ENCODE measurements at places on chromosomes 12 and 14.

DNA sequence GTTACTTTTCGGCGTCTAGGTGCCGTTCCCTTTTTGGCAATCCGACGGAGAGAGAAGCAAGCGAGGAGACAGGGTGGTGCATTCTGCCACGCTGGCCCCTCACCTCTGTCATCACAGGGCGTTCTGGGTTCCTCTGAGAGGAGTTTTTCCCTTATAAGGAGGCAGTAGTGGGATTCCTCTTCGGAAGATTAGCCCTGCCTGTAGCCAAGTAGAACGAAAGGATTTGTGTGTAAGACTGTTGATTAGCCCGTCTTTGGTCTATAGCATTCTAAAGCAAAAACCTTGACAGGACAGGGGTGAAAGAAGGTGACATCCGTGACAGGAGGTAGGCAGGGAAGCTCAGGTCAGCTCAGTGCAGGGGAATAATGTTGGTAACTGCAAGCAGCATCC lies 9.1 kb upstream of the NEMF start:
- DNase-seq = no peak

DNA sequence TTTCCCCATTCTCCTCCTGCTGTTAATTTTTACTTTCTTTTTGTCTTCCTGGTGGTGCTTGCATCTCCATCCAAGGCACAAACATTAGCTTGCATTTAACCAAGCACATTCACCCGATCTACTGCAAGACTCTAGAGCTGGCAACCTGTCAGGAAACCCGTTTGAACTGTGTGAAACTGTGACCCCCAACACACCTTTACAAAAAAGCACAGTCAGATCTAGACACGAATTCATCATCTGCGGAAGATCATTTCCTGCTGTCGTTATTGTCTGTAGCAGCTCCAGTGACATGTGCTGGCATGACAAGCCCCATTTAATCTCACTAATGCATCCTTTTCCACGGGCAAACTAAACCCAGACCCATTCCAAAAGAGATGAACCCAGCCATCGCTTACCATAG lies 340.5 kb downstream of the VRK1 start:
- no peak for DNase-seq

- no peak for DNase-seq
These were observed 5.7 kb upstream of the CTDSP2 start for GRCh38 chr12:57852200-57852599.

GRCh38 chr12:111093428-111094142 lies 173.2 kb upstream of the MYL2 start:
- DNase-seq = no peak

GRCh38 chr12:30286345-30286926 lies 409.2 kb downstream of the IPO8 start:
- DNase-seq = no peak

GRCh38 chr12:105427883-105428282 lies 97.4 kb downstream of the C12orf75 start:
- DNase-seq = no peak

DNA sequence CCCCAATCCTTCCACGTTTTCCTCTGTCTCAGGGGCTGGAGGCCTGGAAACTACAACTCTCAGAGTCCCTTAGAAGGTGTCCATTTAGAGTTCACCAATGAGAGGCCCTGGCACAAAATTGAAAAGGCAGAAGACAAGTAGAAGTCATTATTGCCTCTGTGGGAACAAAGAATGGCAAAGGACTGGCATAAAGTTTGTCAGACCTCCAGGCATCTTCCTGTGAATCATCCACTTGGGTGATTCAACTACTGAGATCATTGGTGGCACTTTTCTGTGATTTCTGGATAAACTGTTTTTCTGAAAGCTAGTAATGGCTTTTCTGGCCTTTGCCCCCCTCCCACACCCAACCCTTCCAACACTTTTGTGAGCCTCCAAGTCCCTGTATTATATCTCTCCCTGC lies 42.6 kb upstream of the C12orf42 start:
- DNase-seq = no peak

- peak; percentile 14 for DNase-seq
These were observed 945.4 kb upstream of the FLRT2 start for GRCh38 chr14:84584511-84584910.

DNA sequence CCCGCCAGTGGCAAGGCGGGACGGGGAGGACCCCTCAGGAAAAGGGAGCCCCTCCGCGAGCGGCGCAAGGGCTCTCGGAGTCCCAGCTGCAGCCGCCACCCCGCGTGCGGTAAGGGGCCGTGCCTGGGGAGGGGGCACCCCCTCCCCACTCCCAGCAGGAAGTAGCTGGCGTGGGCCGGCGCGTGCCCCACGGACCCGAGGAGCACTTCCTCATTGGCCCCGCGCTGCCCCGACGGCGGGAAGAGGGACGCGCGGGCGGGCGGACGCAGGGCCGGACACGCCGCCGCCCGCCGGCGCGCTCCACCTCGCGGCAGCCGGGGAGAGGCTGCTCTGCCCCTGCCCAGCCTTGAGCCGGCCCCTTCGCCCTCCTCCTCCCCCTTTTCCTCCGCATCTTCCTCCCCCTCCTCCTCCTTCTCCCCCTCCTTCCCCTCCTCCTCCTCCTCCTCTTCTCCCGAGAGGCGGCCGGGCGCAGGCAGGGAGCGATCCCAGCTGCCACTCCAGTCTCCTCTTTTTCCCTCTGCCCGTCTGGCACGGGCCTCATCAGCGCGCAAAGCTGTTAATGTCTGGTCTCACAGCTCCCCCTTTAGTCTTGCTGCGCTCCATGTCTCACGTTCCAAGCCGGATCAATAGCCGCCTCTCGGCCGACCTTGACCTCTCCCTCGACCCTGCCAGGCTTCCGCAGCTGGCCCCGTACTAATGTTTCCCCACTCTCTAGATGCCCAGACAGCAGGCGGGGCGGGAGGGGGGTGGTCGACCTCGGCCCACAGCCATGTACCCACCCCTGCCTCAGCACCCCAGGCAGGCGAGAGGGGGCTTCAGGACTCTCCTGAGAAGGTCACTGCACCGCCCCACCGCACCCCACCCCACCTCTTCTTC lies 2.6 kb upstream of the BCL11B start:
- no peak for DNase-seq

DNA sequence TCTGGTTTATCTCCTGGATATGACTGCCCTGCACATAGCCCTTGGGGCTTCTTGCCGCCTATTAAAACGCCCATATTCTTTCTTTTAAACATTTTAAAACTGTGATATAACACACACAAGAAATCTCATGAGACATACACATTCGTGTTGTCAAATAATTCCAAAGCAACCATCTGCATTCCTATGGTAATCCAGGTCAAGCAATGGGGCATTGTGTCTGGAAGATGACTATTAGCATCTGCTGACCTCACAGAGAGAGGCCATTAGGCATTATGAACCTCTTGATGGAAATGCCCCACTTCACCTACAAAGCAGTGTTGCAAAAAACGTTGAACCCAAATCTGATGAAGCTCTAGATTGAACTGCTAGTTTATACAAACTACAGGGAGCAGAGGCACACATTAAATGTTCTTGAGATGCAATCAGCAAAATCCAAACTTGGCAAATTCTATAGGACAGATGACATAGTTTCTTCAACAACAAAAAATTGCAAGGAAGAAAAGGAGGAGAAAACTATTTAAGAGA lies 513.8 kb upstream of the CCDC196 start:
- DNase-seq = no peak

DNA sequence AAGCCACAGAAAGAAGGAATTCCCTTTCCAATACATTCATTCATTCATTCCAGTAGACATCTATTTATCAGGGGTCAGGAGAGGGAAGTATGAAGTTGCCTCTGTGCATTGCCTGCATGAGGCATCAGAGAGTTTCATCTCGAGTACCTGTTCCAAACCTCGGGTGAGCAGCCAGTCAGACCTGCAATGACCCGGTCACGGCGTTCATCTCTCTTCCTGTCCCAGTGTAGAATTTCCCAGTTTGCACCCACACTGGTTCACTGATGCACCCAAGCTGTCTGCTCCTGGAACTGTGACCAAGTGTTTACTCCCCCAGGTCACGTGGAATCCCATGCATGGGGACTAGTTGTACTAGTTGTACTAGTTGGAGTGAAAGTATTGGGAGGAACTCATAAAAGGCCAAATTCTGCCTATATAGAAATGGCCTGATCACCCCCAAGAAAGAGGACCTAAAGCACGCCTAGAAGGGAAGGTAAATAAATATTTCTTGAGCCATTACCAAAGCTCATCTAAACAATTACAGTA lies 22.3 kb upstream of the PRKAB1 start:
- DNase-seq = no peak

GRCh38 chr14:72830356-72830755 lies 63.5 kb downstream of the DPF3 start:
- no peak for DNase-seq

DNA sequence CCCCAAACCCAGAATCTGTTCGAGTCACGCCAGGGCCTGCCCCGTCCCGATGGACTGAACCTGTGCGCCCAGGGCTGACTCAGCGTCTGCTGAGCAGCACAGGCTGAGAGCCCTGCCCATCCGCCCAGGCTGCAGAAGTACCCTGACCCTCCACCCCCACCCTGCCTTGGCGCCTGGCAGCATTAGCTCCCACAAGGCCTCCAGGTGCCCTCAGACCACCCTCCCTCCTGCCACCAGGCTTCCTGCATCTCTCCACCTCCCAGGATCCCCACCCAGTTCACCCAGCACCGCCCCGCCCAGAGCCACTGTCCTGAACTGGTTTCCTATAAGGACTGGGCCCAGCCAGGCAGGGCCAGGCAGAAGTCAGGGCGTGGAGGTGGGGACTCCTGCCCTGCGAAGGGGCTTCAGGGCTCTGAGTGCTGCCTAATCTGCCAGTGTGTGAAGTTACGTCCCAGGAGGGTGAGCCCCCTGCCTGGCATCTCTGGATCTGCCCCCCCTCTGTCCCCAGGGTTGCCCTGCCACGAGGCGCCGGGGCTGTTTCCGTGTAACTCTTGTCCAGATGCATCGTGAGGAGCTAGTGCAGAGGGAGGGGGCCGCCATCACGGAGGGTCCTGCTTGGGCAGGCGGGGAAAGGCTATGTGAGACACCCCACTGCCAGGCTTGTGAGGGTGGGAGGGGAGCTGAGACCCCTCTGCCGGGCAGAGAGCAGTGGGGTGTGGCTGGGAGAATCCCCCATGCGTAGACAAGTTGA lies 9.1 kb downstream of the ADSS1 start:
- no peak for DNase-seq

GRCh38 chr14:22531451-22532344 lies 57.3 kb downstream of the DAD1 start:
- DNase-seq = no peak

DNA sequence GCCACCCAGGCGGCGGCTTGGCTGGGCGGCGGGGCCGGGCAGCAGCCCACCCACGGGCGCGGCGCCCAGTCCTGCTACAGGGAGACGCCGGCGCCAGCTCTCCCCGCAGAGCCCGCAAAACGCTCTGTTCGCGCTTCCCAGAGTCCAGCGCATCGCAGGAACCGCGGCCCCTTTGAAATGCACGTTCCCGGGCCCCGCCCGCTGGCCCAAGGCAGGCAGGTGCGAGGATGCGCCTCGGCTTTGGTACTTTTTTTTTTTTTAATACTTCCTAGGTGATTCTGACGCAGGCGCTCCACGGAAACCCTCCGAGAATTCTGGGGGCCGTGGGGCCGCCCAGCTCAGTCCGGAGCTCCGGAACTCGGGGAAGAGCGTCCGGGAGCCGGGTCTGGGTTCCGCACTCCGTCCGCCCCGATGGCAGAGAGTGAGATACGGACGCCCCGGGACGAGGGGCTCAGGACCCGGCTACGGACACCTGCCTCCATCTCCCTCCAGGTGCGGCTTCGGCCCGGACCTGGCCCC lies 483 bp downstream of the POC1B start:
- DNase-seq = no peak

GRCh38 chr14:73462048-73462715 lies 3.8 kb upstream of the NUMB start:
- DNase-seq = no peak

DNA sequence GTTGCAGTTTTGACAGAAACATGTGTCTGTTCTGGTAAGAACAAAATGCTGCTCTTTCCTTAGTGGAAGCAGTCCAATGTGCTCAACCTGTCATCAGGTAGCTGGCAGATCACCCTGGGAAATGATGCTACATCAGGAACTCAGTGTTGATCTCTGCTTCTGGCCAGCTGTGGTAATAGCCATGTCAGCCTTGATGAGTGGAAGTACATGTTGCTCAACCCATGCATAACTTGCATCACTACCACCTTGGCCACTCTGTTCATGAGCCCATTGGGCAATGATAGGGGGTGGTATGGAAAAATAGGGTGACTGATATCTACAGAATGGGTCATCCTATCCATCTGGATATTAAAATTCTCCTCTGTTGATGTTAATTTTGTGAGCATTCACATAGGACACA lies 411.0 kb downstream of the C12orf50 start:
- no peak for DNase-seq

DNA sequence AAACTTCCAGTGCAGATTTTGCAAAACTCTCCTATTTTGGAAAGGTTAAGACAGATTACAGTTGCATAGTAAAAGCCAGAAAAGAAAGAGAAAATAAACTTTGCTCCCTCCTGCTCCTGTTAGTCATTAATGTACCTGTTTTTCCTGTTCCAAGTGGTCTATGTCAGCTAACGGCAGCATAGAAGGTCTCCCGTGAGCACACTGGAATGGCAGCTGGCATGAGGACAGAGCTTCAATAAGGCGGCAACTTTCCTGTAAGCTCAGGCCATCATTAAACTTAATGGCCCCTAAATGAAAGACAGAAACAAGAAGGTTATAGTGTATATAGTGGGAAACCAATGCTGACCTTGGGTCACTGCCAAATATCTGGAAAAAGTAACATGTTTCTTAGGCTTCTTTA lies 16.0 kb downstream of the EIF2B2 start:
- no peak for DNase-seq

- DNase-seq = no peak
These were observed 203.4 kb upstream of the FOXN3 start for GRCh38 chr14:89620436-89620835.

GRCh38 chr14:51360592-51360991 lies 120.5 kb downstream of the TMX1 start:
- DNase-seq = no peak

- no peak for DNase-seq
These were observed 100.3 kb downstream of the LIN7A start for GRCh38 chr12:80837342-80837978.

DNA sequence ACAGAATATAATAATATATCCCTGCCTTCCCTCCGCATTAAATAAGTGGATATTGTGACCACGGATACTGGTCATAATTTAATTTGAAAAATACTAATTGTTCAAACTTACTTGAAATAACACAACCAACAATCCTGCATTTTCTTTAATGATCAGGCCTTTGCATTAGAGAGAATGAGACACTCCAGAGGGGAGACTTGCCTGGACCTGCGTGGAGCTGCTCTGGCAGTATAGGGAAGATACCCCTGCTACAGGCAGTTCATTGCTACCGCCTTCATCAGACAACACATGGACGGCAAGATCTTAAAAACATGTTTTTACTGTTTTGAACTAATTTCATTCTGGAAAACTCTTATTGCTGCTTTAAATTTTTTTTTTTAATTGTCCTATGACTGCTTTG lies 211.0 kb upstream of the FAR2 start:
- DNase-seq = no peak

DNA sequence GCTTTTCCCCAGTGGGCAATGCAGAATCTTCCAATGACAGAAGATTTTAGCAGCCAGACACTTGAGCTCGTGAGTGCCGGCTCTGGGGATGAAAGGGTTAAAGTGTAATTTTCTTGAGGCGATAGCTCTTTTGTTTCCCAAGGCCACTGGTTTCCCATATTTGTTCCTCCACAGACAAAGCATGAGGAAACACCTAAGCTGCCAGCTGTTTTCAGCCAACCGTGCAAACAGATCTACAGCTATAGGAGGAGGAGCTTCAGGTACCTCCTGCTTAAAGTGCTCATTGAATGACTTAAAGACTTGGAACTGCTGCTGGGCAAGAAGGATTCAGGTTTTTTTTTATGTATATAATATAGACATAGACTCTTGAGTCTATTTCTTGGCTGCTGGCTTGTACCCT lies 1311.5 kb downstream of the TMEM121 start:
- DNase-seq = no peak

- no peak for DNase-seq
These were observed 452.7 kb upstream of the PDE3A start for GRCh38 chr12:19915392-19916195.
